Heart left ventricle (tissue), 16 donors: ENCODE measurements at places on chromosomes 11 and 22. TPM values are rescaled to one million over a fixed set of nuclear protein-coding genes. Genes with fewer than 3 reads are reported as not detected.

GSTT2 gene
- not detected for total RNA-seq

DNA sequence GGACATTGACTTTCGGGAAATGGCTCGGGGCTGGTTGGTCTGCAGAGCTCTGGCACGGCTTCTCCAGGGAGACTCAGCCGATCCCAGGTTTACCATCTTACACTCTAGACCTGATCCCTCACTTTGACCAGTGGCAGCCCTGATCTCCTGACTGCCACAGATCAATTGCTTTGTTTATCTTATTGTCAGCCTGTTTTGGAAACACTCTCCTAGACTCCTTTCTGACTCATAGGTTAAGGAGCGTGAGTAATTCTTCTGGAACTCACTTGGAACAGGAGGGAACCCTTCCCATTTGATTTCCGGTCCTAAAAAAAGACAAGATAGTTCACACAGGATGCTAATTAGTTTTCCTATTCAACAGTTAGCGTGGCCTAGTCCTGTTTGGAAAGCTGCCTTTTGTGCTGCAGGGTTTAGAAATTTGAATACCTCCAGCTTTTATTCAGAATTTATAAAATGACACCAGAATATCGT, 16.0 kb upstream of the BMAL1 start:
- DNase-seq = no peak

GRCh38 chr11:71130106-71130505, 122.3 kb downstream of the SHANK2 start:
- DNase-seq = no peak

C1QTNF5 gene
- total RNA-seq = 12.9 TPM

DNA sequence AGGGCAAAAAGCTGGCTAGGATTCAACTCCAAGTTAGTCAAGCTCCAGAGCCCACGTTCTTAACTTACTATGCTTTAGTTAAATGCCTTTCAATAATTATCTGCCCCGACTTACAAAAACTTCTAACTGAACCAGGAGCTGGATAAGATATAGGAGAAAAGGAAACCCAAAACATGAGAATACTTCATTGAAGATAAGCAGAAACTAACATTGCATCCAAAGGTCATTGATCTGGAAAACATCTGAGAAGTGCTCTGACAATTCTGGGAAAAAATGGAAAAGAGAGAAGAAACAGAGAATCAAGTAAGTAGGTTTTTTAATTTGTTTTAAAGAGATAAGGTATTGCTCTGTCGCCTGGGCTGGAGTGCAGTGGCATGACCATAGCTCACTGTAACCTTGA, 27.2 kb downstream of the ACAT1 start:
- no peak for DNase-seq

DNA sequence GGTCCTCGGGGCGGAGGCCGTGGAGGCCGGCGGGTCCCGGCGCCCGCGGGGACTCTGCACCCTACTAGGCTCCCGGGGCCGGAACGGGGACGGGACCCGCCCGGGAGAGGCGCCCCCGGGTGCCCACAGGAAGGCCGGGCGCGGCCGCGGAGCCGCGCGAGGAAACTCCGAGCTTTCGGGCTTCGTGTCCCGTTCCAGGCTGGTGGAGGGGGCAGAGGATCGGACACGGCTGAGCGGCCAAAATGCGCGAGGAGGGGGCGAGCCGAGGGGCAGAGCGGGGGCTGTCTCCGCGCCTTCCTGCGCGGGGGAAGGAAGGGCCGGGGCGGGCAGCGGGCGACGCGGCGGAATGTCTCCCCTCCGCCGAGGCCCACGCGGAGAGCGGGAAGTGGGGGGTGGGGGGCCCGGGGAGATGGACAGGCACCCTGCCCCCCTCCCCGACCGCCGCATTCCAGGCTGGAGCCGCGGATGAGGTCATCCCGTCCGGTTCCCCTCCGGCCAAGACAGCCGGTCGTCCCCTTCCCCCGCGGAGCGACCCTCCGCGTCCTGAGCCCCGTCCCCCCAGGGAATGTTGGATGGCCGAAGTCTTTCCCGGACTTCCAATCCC, 430 bp downstream of the CDC42EP1 start:
- peak; percentile 82 for DNase-seq

DNA sequence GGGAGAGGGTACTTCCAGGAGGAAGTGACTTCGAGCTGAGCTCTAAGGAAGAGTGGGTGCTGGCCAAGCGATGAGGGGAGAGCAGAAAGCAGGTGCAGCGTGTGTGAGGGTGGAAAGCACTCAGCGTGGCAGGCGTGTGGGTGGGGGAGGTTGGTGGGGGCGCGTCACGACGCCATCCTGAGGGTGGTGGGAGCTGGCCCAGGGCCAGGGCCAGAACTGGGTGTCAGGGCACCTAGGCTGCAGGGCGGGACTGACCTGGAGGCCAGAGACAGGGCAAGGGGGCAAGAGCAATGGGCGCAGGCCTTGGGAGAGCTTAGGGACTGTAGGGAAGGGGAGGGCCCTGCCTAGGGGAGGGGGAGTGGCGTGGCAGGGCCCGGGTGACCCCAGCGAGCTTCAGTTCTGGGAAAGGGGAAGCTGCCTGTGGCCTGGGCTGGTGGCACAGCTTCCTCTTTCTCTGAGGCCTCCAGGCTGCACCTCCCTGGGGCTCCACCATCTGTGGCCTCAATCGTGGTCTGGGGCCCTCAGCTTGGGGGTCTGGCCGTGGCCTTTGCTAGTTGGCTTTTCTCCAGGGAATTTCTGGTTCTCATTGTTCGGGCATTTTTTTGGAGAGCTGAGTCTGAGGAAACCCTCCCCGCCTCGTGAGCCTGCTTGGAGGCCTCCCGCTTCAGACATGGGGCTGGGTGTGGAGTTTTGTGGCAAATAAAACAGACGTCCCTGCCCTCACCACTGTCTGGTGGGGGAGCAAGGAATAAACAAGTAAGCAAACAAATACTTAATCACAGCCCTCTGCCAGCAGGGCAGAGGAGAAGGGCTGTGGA, 8.9 kb downstream of the RELT start:
- peak; percentile 89 for DNase-seq

DNA sequence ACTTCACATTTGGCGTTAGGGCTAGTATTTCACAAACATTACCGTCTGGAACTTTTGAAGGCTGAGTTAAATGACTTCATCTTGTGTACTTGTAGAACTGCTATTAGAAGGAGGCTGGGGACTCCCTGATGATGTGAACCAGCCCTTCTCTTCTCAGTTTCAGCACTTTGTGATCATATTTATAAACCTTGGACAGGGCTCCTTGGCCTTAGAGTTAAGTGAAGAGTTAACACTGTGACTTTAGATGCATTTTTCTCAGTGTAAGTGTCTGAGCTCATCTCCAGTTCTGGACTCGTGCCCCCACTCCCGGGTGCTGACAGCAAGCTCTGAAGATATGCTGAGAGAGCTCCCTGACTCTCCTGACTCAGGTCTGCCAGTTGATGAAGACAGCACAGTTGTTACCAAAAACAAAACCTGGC, 8.4 kb downstream of the MIAT start:
- no peak for DNase-seq

- no peak for DNase-seq
These were observed 584.8 kb downstream of the DLG2 start for GRCh38 chr11:85042361-85042760.

GLYAT gene
- not detected for total RNA-seq

DNA sequence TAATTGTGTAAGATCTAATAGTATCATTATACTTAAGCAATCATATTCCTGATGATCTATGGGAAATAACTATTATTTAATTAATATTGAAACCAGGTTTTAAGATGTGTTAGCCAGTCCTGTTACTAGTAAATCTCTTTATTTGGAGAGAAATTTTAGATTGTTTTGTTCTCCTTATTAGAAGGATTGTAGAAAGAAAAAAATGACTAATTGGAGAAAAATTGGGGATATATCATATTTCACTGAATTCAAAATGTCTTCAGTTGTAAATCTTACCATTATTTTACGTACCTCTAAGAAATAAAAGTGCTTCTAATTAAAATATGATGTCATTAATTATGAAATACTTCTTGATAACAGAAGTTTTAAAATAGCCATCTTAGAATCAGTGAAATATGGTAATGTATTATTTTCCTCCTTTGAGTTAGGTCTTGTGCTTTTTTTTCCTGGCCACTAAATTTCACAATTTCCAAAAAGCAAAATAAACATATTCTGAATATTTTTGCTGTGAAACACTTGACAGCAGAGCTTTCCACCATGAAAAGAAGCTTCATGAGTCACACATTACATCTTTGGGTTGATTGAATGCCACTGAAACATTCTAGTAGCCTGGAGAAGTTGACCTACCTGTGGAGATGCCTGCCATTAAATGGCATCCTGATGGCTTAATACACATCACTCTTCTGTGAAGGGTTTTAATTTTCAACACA, 6.4 kb downstream of the BIRC3 start:
- DNase-seq = no peak

DNA sequence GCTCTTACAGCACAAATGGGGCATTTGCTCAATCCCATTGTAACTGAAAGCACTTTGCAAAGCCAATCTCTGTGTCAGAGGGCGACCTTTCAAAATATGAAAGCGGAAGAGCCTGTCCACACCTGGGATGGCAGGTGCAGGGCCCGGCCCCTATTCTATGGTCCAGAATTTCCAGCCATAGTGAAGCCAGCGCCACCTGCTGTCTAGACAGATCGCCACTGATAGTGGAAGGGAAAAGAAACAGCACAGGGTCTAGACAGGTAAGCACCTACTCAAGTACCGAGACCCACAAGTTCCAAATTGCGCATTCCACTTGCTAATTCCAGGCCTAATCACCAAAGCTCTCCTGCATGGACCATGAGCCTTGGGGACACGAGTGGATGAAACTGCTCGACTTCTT, 141.4 kb downstream of the NTM start:
- no peak for DNase-seq

KDELR3 gene
- total RNA-seq = 8.5 TPM

DNA sequence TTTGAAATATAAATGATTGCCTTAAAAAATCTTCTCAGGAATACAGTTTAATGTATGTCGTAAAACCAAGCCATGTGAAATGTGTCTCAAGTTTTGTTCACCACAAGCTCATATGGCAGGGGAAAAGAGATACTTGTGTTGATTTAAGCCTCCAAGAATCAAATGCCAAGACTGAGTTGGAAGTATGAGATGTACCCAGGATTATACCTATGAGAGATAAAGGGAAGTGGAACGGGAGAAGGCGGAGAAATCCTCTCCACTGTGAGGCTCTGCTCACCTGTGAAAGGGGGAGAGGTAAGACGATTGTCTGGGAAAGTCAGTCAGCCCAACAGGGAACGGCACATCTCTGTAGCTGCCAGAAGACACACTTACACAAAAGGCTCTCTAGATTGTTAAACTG, 124.8 kb downstream of the TRPC6 start:
- DNase-seq = no peak

- DNase-seq = no peak
These were observed 136.1 kb downstream of the DCDC1 start for GRCh38 chr11:31233425-31233824.

DNA sequence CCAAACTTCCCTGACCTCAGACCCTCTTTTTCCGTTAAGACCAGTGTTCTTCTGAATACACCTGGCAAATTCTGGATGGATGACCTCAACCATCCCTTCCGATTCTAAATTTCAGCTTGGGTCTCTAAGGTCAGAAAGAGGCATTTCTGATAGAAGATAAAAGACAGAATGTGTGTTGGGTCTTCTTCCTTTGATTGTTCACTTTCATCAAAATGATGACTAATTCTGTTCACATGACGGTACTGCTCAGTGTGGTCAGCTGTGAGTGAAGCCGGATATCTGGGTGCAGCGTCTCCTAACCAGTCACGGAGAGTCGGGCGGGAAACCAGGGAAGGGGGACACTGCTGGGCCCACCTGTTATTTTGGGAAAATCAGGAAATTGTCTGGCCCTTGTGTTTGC, 151.6 kb upstream of the NAV2 start:
- no peak for DNase-seq

GRCh38 chr11:83438438-83438837, 152.3 kb upstream of the CCDC90B start:
- DNase-seq = no peak

APOL5 gene
- not detected for total RNA-seq

- no peak for DNase-seq
These were observed 549.3 kb upstream of the CADM1 start for GRCh38 chr11:116053548-116053919.

PANX2 gene
- total RNA-seq = 0.56 TPM

DNA sequence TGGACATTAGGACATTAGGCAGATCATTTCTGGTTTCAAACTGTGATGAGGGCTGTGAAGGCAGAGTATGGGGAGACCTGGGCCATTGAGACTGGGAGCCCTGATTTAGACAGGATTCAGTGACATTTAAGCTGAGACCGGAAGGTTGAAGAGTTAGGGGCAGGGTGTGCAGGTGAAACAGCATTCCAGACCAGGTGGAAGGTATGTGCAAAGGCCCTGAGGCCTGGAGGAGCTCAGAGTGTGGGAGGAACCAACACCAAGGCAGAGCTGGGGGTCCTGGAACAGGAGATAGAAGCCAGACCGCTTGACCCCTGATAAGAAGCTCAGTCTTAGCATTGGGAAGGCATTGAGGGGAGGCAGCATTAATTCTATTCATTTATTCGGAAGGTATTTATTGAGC, 32.5 kb downstream of the ZC3H7B start:
- DNase-seq = no peak

DNA sequence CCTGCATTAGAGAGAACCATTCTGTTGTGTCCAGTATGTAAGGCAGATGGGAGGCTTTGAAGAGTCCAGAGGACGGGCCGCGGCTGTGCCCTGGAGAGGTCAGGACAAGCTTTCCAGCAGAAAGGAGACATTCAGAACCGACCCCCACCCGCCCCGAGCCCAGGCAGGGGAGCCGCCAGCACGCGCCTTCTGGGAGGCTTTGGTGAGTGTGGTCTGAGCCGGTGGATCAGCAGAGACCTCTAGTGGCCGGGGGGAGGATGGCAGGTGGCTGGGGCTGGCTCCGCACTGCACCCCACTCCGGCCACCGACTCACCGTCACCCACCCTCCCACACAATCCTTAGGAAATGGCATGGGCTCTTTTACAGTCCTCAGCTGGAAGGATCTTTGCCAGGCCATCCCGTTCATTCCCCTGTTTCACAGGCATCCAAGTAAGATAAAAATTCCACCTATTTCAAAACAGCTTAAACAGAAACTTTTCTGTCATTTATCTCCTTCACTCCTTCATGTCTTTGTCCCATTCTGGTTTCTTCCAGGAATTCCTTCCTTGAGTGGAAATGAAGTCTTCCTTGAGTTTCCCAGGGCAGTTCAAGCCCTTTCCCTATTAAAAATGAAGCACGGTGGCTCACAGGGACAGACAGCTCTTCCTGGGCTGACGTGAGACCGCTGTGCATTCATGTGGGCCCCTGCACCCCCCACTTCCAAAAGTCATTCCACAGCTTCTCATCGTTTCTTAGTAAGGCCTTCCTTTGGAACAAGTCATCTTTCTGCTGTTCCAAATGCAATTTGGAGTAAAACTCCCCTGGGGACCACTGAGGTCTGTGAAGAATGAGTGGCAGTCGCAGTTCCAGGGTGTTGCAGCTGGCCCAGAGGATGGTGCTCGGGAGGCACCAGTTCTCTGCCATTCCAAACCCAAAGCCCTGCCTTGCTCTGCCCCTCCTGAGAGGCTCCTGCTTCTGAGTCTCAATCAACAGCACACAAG, 91.0 kb downstream of the FEZ1 start:
- peak; percentile 74 for DNase-seq

GRCh38 chr11:86440843-86441242, 66.2 kb downstream of the CCDC81 start:
- no peak for DNase-seq
